ENCODE measurements at places on chromosomes 2 and 18.

GRCh38 chr2:128817813-128818212 lies 499.1 kb upstream of the HS6ST1 start:
- no peak for DNase-seq

DNA sequence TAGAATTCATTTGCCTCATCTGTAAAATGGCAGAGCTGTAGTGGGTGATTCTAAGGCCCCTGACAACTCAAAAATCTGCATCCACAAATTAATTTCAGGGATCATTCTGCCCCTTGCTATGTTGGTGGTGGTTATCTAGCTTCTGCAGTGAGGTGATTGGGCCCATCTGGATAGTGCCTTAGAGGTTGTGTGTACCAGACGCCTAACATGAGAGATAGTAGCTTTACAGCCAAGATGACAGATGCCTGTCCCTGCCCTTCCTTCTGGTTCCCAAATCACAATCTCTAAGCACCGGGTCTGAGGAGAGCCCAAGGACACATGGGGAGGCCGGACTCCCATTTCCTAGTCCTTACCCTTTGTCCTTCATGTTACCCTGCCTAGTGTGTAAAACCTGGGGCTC lies 51.1 kb upstream of the TNP1 start:
- no peak for DNase-seq

GRCh38 chr2:214987261-214987660 lies 151.2 kb downstream of the ABCA12 start:
- DNase-seq, result no peak

DNA sequence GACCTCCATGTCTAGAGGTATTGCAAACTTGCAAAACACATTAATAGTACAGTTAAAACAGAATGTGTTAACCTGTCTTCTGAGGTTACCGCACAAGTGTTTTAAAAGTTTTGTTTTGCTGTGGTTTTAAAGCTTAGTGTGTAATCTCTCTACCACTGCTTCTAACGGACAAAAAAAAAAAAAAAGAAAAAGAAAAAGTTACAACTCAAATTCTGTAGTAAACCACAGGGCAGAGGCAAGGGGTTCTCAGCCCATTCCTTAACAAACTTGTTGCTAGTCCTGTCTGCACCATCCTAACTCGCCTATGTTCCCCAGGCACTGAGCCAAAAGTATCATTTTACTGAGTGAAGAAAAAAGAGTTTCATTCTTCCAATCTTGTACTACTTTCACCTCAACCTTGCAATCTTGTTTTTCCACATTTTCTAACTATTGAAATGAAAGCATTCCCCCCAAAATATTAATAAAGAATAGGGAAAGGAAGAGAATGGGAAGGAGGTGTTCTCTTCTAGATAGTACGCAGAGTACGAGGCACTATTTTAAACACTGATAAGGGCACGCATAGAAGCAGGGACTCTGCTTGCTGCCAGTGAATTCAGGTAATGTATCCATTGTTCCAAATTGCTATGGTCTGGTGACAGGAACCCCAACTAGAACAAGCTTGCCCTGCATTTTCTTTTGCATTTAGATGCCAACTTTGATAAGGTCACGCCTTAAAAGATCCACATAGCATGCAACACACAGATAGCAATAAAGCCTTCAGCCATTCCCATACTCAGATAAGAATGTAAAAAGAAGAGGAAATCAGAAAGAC lies 47.1 kb downstream of the IKZF2 start:
- no peak for DNase-seq

GRCh38 chr2:40039549-40039948 lies 260.5 kb upstream of the THUMPD2 start:
- DNase-seq, result no peak

All from esophagus squamous epithelium (tissue), 5 donors.